ENCODE measurements at places on chromosomes 7 and 10.
A peak's percentile ranks its signal among the peaks of the same experiment; 100 is the strongest.

DNA sequence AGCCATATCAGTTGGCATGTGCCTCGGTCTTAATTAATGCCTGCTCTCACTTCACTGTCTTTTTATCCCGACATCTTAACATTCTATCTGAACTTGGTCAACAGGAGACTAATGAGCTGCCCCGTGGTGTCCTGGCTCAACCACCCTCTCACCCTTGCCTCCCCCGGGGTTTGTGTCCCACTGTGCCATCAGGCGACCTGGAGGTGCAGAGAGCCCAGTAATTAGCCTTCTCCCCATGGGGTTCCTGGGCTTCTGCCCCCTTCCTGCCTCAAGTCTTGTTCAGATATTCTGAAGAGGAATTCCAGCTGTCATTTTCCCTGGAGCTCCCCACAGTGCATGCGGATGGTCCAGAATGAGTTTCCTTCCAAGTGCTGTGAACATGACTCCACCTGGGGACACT lies 10.1 kb upstream of the JAKMIP3 start:
- no peak for DNase-seq

GRCh38 chr7:51244885-51245284 lies 71.7 kb downstream of the COBL start:
- DNase-seq: no peak

DNA sequence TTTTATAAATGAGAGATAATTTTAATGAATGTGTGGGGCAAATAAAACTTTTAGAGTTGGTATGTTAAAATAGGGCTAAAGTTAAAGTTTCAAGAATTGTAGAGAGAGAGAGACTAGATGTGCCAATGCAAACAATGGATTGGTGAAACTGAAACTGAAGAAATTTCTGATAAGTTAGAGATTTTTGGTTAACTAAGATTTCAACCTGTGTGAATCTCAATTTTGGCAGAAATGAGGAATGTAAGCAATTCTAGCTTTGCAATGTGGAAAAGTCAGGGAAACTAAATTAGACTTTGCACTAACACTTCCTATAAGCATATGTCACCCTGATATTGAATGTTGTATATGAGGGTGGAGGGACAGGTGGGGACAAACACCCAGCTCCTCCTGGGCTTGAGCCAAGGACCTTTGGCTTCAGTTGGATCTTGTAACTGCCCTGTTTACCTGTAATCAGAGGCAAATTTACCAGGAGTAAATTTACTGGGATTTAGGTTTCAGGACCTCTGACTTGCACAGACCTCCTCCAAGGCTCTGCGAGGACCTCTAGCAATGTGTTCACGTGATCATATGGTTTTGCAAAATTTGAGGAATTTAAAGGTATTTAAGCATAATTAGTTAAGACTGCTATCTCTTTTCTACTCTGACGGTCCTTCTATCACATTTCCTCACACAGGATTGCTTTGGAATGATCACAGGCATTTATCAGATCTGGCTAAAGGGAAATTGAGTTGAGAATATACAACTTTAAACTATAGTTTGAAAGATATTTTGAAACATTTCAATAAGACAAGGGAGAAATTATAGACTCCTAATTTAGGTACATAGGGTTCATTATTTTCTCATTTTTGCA lies 33.1 kb upstream of the RPA3 start:
- no peak for DNase-seq

GRCh38 chr7:46841248-46841647 lies 740.7 kb downstream of the TNS3 start:
- DNase-seq: no peak

- no peak for DNase-seq
These were observed 102.4 kb upstream of the KLF6 start for GRCh38 chr10:3887404-3887803.

DNA sequence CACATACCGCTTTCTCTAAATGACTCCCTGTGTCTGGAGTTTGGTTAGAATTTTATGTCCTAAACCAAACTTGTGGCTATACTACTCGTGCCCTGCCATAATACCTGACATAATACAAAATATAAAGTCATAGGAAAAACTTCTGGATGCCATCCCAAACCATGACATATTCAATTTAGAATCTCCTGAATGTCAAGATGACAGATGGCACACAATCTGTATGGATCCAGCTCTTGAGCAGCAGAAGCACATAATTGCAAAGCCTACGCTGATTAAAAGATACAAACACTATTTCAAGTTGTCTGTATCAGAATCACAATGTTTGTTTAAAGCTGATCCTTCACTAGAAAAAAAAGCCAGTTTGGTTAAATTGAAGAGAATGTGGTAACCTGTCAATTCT lies 22.4 kb upstream of the CDC14C start:
- no peak for DNase-seq

DNA sequence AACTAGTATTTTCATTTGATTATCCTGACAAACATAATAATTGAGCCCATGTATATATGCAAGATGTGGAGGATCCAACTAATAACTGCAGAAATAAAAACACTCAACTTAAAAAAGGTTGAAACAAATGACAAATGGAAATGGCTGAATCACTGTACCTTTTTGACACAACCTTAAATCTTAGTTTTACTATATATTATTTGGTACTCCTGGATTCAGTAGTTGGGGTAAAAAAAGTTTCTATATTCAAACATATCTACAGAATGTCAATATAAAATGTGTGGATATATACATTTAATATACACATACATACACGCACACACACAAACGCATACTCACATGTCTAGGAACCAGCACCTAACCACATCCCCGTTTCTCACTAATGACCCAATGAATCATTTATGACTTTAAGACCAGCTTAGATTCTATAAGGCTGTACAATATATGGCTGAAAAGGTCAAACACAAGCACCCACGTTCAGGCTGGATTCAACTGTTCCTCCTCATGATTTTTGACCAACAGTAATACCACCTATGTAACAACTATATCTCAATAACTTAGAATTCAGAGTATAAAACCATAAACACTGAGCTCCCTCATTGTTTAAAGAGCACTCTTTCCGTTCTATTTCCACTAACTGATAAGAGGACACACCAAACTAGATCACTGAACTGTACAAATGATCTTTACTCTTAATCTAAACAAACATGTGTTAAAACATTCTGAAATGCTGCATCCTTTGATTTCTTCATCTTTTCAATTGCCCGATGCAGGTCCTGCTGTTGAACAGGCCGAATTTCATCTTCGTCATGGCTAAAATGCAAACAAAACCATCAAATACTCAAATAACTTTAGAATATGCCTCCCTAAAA lies 63.8 kb downstream of the ATAD1 start:
- DNase-seq: peak; percentile 22

DNA sequence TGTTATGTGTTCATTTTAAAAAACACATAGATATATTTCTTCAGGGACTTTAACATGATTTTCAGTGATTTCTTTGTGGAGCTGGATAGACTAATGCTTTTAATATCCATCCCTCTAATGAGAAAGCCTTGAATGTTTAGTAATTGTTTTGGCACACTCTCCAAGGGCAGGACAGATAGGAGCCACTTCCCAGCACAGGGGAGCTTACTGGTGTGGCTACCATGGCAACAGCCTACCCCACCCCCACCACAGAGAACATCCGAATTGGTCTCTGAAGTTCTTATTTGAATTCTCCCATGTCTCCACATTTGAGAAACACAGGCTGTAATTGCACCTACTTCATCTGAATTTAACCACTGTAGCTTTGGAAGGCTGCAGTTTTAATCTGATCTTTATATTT lies 87.7 kb downstream of the PRKG1 start:
- DNase-seq: peak; percentile 33

- peak; percentile 66 for DNase-seq
These were observed 928 bp upstream of the CSTF2T start for GRCh38 chr10:51700228-51700817.

GRCh38 chr7:7668706-7669105 lies 28.2 kb downstream of the UMAD1 start:
- DNase-seq: no peak

GRCh38 chr10:100282907-100283306 lies 3.6 kb downstream of the BLOC1S2 start:
- no peak for DNase-seq

GRCh38 chr7:157005456-157006204 lies 4.8 kb downstream of the MNX1 start:
- DNase-seq: no peak

GRCh38 chr10:123633106-123633505 lies 33.0 kb upstream of the GPR26 start:
- no peak for DNase-seq

DNA sequence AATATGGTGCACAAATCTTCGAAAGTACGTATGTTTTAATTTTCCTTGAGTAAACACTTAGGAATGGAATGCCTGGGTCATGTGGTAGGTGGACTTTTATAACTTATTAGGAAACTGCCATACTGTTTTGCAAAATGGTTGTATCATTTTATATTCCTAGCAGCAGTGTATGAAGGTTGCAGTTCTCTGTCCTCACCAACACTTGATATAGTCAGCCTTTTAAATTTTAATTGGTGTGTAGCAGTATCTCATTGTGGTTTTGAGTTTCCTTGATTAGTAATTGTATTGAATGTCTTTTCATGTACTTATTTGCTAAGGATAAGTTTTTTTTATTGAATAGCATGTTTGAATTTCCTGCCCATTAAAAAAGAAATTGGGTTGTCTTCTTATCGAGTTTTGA lies 926 bp upstream of the PCBD1 start:
- no peak for DNase-seq

DNA sequence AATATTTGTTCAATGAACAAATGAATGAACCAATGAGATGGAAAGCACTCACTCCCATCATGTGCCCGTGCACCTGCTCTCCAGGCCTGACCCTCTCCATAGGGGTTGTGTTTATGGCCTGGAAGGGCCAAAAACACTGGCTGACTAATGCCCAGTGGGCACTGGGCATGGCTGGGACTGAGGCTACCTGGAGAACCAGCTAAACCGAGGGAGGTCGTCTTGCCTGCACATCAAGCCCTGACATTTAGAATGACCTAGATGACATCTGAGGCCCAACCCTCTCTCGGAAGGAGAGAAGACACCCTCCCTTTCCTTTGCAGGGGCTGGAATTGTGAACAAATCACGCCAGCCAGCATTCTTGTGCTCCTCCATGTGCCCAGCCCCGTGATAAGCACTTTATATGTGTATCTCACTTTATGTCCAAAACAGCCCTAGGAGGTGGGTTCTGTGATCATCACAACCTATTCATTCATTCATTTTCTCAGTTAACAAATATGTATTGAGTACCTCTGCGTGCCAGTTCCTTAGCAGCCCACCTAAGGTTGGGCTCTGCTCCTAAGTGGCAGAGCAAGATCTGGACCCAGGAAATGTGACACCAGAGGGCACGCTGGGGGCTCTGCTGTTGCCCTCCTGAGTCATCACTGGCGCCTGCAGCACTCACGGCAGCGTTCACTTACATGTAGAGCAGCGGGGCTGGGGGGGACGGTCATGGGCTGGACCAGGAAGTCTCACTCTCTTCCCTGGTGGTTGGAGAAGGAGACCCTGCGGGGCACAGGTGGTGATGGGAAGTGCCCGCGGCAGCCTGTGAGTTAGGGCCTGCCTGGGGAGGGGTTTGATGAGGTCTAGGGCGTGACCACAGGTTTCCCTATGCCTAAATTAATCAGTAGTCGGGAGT lies 52.0 kb downstream of the TSPAN15 start:
- DNase-seq: no peak
